ENCODE measurements at places on chromosomes 12 and 14. TPM values are rescaled to one million over a fixed set of nuclear protein-coding genes. Genes with fewer than 3 reads are reported as not detected.

GMFB gene
- polyA plus RNA-seq, result 40.7 TPM

PAN2 gene
- polyA plus RNA-seq, result 46.7 TPM

TSHR gene
- 0.84 TPM for polyA plus RNA-seq

DNA sequence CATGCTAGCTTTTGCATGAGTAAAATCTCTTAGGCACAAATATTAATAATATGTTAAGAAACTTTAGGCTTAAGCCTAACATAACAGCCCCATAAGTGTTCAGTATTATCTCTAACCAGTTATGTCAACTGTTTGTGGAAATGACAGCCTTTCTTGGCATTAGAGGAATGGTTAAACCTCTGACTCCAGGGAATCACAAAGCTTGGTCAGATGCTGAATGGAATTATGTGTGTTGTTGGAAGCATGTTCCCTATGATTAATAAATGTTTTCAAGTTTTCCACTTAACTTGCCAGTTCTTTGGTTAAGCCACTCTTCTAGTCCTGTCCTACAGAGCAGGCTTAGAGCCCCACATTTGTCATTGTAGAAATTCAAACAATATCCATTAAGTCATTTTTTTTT is 17.0 kb downstream of the PSEN1 start:
- peak; percentile 9 for DNase-seq

DNA sequence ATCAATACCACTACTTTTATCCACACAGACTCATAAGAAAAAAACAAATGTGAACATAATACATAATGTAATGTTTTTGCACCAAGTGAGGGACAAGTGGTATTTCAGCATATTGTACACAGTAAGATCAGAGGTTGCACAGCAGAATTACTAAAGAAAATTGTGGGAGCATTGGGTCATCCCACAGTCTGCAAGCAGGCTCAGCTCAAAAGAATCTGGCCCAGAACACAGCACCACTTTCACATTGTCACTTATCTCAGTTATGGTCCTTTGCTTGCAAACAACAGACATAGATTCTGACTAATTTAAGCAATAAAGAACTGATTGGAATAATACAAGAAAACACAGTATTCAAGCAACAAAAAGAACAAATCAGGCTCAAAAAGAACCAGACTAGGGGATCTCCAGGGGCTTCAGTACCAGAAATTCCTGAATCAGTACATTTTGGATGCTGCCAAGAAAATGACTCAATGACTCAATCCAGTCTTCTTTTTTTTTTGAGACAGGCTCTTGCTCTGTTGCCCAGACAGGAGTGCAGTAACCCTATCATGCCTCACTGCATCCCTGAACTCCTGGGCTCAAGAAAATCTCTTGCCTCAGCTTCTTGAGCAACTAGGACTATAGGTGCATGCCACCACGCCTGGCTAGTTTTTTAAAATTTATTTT is 42.9 kb upstream of the EEA1 start:
- no peak for DNase-seq

DNA sequence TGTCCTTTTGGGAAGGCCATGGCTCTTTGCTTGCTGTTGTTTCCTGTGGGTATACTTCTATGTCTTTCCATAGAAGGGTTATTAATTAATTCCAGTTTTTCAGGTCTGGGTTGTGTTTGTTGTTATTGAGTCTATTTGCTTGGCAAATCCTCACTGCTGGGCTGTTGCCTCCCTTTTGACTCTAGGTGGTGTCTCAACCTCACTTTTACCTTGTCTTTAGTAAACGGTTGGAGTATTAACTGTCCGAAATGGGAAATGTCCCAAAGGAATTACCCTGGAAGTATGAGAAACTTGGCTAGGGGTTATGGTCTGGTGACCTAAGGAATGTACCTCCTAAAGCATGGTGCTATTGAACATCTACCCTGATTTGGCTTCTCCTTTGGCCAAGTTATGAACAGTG is 16.7 kb downstream of the PRH1 start:
- no peak for DNase-seq
